ENCODE measurements at places on chromosomes 1 and 21.

DNA sequence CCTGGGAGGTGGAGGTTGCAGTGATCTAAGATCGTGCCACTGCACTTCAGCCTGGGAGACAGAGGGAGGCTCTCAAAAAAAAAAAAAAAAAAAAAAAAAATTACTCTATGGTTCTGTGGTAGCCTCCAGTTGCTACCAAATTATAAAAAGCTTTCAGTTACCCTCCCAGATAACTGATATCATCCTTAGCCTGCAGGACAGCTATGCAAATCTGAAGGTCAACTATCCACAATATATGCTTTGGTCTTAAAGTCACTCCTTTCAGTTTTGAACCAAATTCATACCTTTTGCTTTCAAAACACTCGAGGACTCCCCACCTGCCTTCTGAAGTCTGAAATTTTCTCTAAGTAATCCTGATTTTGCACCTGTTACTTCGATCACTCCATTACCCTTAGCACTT, 3.1 kb downstream of the MIXL1 start:
- DNase-seq = no peak

DNA sequence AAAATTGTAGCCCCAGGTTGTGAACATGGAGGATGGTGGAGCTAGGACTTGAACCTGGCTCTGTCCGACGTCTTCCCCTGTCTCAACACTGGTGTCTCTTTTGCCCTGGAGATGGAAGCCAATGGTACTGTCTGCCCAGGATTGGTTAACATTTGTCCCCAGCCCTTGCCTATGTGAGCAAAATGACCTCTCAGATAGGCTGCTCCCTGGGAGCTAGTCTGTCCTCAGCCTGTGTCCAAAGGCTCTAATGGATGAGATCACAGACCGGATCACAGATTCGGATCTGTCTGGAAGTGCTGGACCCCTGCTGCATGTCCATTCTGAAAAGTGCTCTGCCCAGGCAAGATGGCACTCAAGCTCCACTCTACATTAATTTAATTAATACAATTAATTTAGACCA, 394.4 kb upstream of the VAMP3 start:
- no peak for DNase-seq

DNA sequence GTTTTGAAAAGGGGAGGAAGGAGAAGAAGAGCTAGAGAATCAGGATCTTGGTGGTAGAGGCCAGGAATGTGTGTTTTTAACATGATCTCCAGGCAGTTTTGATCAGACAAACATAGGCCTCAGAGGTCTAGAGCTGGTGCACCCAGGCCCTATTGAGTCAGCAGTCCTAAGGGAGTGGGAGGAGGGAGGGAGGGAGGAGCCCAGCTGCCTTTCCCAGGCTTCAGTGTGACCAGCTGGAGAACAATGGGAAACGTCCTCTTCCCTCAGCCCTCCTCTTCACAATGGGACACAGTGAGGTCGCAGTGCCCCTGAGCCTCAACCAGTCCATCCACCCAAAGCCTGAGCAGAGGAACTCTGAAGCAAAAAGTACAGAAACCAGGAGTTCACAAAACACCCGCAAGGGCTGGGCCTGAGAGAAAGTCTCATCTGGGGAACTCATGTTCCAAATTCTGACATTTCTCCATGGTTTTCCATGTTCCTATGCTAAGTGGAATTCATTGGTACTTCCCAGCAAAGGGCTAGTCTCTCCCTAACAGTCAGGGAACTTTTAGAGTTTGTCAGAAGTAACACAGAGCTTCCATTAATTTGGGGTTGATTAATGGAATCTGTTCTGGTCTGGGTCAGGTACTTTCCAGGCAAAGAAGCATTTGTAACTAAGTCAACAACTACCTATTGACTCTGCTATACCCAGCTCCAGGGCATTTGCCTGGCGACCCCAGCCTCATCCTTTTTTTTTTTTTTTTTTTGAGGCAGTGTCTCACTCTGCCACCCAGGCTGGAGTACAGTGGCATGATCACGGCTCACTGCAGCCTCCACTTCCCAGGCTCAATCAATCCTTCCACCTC, 37.5 kb downstream of the ELAPOR1 start:
- DNase-seq = no peak

DNA sequence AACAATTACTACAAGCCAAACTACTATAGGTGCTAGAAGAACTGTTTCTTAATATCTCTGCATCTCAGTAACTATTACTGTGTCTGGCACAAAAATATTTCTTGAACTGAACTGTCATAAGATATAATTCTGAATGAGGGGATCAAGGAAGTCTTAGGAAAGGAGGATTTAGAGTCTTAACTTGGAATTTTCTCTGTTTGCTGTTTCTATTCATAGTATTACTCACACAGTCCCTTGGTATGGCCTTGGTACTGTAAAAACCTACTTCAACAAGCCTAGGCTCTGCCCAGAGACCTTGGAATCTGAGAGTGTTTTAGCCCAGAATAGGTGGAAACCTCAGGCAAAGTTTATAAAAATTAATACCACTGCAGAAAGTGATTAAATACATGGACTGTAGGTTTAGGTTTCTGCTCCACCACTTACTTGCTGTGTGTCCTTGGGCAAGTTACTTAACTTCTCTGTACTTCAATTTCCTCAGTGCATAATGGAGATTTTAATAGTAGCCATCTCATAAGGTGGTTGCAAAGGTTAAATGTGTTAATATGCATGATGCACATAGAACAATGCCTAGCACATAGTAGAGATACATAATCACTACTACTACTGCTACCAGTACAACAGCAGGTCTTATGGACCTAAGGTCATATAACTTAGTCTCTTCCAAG, 87.4 kb upstream of the NFIA start:
- DNase-seq = no peak

- no peak for DNase-seq
Observed at GRCh38 chr1:41330588-41331545, 30.4 kb upstream of the FOXO6 start.

- no peak for DNase-seq
Observed at GRCh38 chr1:185448591-185449186, 131.6 kb upstream of the IVNS1ABP start.

Data from muscle of arm (tissue), 14 donors.